EL (cell line): ENCODE measurements at places on chromosomes 4 and X.

GRCh38 chr4:24212642-24213041 is 322.8 kb upstream of the PPARGC1A start:
- no peak for DNase-seq

DNA sequence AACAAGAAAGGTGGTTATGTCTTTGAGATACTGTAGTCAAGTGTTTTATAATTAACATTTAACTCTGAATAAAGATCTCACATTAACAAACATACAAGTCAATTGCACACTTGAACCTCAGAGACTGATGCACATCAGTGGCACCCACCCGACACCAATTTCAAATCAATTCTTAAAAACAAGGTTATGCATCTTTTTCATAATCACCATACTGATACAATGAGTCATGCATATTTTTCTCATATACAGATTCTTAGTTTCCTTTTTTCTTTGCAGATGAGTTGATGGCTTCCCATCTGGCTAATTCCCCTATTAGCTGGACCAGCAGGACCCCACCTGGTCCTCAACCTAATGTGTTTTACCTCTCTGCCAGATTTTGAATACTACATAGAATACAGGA is 136.2 kb upstream of the RPL34 start:
- peak; percentile 45 for DNase-seq

DNA sequence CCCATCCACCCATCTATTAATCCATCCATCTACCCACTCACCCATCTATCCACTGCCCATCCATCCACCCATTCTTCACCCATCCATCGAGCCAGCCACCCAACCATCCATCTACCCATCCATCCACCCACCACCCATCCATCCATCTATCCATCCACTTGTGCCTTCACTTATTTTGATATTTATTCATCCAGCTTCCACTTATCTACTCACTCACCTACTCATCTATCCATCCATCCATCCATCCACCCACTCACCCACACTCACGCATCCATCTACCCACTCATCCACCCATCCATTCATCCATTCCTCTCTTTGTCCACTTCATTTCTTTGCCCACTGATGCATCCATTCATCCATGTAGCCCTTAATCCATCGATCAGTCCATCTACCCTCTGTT is 72.9 kb upstream of the AFAP1 start:
- DNase-seq, result no peak

DNA sequence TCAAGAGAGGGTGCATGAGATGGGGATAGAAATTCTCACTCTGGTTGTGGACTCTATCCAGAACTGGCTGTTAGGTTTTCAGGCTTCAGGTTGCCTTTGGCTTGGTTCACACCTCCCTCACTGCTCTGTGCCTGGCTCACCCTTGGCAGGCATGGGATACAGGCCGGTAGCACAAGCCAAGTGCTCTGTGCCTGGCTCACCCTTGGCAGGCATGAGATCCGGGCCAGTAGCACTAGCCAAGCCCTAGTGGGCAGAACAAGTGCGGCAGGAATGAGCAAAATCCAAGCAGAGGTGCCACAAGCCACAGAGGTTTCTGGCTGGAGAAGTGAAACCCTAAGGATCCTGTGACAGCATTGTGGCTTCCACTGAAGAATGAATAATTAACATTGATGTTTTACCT is 1642.3 kb downstream of the C4orf33 start:
- no peak for DNase-seq

DNA sequence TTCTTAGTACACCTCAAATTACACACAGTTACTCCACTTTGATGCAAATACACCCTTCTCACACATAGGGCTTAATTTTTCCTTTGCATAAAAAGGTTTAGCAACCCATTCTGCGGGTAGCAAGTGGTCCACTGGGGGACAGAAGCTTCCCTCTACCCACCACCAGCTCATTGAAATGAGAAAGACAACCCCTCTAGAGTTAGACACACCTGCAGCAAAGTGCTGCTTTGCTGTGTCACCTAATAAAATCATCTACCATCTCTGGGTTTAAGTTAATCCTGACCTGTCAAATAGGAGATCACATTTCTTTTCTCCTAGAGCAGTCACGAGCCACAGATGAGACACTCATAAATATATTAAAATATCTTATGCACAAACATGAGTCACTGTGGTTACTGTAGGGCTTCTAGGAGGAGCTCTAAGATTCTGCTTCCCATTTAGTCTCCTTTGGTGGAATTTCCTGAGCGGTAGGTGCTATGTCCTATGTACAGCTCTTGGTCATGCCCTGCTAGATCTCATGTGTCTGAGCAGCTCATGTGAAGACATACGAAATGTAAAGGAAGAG is 11.9 kb downstream of the BMX start:
- no peak for DNase-seq

DNA sequence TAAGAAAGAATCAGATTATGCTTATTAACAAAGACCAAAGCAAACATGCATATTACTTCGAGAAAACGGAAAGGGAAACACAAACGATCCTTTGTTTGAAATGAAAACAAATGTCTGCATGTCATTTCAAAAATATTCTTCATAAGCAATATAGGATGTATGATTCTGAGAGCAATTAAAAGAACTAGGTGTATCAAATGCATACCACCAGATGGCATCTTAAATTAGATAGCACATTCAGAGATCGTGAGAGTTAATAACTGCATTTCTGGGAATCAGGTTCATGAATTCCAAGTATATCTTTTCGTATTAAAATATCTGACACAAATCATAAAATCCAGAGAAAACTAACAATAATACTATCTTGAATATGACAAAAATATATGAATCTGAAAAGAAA is 159.5 kb downstream of the PPP3CA start:
- no peak for DNase-seq

- no peak for DNase-seq
These were observed 62.2 kb downstream of the SPANXN3 start for GRCh38 chrX:143455046-143455445.

DNA sequence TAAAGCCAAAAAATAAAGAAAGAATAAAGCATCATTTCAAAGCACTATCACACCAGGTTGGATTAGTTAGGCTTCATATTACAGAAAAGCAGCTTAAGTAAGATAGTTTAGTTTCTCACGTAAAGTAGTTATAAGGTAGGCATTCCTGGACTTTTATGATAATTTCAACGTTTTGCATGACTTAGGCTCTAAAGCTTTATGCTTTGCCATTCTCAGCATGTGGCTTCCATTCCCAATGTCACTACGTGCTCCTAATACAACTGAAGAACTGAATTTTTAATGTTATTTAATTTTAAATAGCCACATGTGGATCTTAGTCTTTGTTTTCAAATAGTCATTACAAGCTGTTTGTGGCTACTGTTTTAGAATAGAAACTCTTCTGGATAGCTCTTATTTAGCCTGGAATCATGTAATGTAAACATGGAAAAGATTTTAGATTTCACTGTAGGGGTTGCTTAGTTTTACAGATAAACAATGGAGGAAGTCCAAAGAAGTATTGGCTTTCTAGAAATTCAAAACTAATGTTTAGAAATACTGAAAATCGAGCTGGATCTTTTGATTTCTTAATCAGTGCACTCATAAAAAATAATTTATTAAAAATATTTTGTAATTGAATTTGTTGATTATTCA is 710.0 kb downstream of the IL1RAPL1 start:
- no peak for DNase-seq

GRCh38 chrX:39866229-39866628 is 231.5 kb downstream of the BCOR start:
- no peak for DNase-seq

GRCh38 chr4:99483636-99484035 is 27.2 kb upstream of the C4orf17 start:
- DNase-seq, result no peak

DNA sequence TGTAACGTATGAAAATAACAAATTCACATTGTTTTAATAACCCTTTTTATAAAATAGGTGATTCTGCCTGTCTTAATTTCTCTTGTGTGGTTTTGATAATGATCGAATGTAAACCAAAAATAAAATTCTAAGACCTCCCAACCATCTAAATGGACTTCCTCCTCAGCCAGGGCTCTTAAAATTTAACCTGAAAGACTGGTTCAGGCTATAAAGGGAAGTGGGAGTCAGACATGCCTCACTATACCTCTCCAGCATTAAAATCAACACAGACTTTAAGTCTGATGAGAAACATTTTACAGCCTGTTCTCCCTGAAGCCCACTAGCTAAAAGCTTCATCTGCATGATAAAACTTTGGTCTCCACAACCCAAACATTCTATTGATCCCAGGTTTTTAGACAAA is 97.6 kb upstream of the STIM2 start:
- DNase-seq, result no peak

GRCh38 chrX:129565046-129565650 is 25.1 kb downstream of the OCRL start:
- no peak for DNase-seq

DNA sequence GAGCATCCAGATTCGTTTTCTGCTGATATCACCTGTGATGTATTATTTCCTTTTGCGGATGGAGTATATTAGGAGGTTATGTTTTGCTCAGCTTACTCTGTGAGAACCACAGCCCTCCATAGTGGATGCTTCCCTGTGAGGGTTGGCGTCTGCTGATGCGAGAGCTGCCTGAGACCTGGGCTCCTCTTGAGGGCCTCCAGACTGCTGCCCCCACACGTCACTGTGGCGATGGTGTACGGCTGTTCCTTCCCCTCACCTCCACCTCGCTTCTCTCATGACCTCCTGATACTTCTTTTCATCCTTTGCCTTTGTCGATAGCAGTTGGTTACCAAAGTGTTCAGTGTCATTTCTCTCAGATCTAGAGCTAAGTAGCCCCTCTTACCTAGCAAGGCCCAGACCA is 71.7 kb downstream of the TNIP2 start:
- no peak for DNase-seq

GRCh38 chrX:119482481-119483480 is 14.5 kb downstream of the SLC25A5 start:
- peak; percentile 68 for DNase-seq

DNA sequence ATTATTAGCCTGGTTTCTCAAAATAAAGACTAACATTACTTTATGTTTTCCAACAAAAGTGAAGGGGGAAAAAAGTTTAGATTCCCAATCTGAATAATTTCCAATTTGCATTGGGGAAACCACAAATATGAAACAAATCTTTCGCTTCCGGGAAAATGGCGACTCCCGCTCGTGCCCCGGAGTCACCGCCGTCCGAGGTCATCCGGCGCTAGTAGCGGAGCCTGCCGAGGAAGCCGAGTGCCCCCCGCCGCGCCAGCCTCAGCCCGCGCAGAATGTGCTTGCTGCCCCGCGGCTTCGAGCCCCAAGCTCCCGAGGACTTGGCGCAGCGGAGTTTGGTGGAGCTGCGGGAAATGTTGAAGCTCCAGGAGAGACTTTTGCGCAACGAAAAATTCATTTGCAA is 75.0 kb upstream of the TMPRSS11A start:
- no peak for DNase-seq

GRCh38 chr4:164012396-164013027 is 518.0 kb downstream of the TMA16 start:
- no peak for DNase-seq

- peak; percentile 64 for DNase-seq
These were observed at the start of gene UBL4A for GRCh38 chrX:154486396-154487207. TSS of gene UBL4A (minus strand) at chrX:154486615. CDS start at chrX:154486584, 31 bp downstream.

- DNase-seq, result no peak
These were observed 40.8 kb upstream of the FAM47B start for GRCh38 chrX:34901761-34902160.

- peak; percentile 4 for DNase-seq
These were observed 69.3 kb downstream of the AMMECR1 start for GRCh38 chrX:110248578-110248977.

DNA sequence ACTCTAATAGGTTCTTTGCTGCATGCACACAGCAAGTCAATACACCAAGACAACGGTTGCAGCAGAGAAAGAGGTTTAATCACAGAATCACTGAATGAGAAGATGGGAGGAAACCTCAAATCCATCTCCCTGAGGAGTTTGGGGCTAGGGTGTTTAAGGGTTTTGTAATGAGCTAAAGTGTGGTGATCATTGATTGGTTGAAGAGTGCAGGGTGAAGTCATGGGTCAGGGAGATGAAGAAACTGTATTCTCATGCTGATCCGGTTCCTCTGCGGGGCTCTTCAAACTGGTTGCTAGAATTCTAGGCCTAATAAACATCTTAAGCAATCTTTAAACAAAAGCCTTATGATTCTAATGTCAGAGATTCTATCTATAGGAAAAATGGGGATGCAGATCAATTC is 432.5 kb upstream of the FAM47C start:
- DNase-seq, result no peak

DNA sequence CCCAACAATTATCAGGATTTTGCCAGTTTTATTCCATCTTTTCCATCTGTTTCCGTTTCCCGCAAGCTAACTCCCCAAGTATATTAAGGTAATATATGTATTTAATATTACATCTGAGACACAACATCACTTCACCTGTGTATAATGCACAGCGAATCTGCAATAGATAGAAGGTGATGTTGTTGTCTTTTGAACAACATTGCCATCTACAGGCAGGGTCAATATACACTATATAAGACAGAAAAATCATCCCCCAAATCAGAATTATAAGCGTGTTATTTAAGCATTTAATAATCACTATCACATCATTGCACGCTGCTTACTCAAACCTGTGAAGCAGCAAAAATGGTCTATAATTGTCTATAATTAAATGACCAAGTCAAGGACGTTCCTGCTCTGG is 1115.5 kb downstream of the NLGN4X start:
- DNase-seq, result no peak
